Small intestine (tissue), 16 donors: ENCODE measurements at places on chromosomes 6 and 20. TPM values are rescaled to one million over a fixed set of nuclear protein-coding genes. Genes with fewer than 3 reads are reported as not detected.

GRCh38 chr20:62669249-62669648, 26.9 kb downstream of the SLCO4A1 start:
- DNase-seq = no peak

GRCh38 chr6:119476554-119476953, 127.0 kb upstream of the MAN1A1 start:
- DNase-seq = no peak

DNA sequence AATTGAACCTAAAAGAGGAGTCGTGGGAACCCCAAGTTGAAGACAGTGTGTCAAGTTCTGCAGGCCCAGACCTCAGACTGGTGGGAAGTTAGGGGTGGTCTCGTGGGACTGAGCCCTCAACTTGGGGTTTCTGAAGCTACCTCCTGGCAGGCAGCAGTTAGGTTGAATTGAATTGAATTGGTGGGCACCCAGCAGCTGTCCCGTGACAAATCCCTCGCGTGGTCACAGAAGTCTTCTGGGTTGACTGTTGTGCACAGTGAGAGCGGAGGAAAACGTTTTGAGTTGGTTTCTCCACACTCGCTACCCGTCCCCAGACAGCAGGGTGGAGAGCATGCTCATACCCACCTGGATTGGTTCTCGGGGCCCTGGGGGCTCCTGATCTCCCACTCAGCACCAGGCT, 12.9 kb downstream of the SLC4A11 start:
- no peak for DNase-seq

- no peak for DNase-seq
These were observed 29.0 kb downstream of the CHMP4B start for GRCh38 chr20:33840160-33840559.

DNA sequence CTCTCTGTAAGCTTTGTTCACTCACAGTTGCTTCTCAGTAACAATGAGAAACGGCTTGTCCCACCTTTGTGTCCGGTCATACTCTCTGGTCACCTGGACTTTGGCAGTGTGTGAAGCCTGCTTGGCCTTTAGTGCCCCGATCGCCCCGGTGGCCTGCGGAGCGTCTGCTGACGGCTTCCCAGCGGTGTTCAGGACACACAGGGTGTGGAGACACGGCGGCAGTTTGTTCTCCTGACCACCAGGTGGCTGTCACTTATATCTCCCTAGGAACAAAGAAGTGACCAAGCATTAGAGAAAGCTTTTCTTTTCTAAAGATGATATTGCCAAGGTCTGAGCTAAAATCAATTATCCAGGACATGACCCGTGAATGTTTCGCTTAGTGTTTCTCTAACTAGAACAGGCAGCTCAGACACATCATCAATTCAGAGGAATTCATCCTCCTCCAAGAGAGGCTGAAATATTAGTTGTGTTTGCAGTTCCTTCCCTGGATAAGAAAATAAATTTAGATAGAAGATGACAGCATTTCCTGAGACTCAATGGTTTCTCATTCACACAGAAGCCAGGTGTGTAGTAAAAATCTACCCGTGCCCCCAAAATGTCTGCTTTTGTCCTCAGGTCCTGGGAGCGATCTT, 167.4 kb upstream of the THBS2 start:
- peak; percentile 64 for DNase-seq

- DNase-seq = no peak
These were observed 60.6 kb downstream of the COL12A1 start for GRCh38 chr6:75145211-75145610.

CALHM4 gene
- polyA plus RNA-seq = not detected

GRCh38 chr6:44655412-44656342, 268.2 kb downstream of the CDC5L start:
- peak; percentile 24 for DNase-seq

- peak; percentile 41 for DNase-seq
These were observed 8.7 kb upstream of the IFNGR1 start for GRCh38 chr6:137227871-137228302.

GRCh38 chr6:453152-453551, 61.6 kb downstream of the IRF4 start:
- no peak for DNase-seq

- no peak for DNase-seq
These were observed 51.6 kb upstream of the SNAP25 start for GRCh38 chr20:10167040-10167439.

DNA sequence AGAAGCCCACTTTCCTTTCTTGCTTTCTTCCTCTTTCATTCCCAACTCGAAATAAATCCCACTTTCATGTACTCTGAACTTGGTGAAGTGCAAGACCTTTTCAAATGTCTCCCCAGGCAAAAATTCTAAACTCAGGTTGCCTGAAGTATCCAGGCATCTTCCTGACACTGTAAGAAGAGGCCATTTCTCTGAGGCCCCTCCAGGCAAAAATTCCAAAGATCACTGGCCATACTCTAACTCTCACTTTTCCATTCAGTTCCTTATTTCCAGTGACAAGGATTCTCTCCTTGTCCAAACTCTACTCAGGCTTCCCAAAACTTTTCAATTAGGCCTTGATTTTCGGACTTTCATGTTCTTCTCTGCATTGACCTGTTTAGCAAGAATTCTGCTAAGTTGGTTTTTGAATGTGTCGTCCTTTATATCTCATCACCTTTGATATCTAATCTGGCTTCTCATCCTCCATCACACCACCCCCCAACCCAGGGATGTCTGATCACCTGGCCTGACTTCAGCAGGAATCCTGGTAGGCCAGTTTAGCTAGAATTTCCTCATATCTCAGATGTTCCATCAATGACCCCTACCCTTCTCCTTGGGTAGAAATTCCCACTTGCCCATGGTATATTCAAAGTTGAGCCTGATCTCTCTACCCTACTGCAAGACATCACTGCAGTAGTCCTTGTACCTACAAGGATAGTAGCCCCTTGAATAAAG, 124.9 kb downstream of the RCAN2 start:
- no peak for DNase-seq

GRCh38 chr6:63066055-63066704, 145.1 kb upstream of the FKBP1C start:
- peak; percentile 58 for DNase-seq

DNA sequence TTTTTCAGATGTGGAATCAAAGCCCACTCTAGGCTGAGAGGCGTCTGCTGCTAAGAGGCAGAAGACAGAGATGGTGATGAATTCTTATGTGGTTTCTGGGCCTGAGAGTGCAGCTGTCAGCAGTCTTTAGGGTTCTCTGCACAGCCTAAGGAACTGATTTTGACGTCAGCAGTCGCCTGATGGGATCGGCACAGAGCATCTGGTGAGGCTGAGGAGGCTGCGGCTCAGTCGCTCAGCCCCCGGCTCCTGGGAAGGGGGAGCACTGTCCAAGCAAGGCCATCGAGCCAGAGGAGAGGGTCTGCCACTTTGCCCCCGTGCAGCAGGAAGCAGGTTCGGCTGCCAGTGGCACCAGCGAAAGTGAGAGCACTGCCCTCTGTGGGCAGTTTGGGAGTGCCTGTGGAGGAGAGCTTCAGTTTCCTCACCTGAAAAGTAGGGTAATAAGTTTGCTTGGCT, 92.5 kb downstream of the TCP11 start:
- DNase-seq = peak; percentile 45

SLC16A10 gene
- 24.1 TPM for polyA plus RNA-seq

DNA sequence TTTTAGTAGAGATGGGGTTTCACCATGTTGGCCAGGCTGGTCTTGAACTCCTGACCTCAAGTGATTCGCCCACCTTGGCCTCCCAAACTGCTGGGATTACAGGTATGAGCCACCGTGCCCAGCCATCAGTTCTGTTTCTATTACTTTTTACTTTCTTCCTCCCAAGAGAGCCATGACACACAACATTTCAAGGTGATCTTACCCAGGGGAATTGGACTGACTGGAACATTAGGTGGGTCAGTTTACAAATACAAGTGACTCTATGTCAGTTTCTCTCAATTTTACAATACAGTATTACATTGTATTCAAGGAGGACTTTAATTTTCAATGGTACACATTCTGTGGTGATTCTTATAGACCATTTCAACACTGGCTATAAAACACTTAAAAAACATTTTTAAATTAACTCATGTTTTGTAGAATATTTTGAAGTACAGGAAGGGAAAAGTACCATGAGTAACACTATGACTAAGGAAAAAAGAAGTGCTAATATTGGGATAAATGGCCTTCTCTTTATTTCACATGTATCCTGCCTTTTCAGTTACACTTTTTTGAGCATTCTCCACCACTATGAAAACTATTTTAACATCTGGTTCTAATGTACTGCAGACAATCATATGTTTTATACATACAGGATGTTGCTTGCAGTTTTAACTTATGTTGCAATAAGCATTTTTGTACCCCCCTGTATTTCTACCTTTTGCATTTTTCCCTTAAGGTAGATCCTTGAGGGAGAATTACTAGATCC, 8.4 kb downstream of the TPBG start:
- DNase-seq = no peak

GRCh38 chr20:47614703-47615309, 113.1 kb downstream of the NCOA3 start:
- no peak for DNase-seq

DNA sequence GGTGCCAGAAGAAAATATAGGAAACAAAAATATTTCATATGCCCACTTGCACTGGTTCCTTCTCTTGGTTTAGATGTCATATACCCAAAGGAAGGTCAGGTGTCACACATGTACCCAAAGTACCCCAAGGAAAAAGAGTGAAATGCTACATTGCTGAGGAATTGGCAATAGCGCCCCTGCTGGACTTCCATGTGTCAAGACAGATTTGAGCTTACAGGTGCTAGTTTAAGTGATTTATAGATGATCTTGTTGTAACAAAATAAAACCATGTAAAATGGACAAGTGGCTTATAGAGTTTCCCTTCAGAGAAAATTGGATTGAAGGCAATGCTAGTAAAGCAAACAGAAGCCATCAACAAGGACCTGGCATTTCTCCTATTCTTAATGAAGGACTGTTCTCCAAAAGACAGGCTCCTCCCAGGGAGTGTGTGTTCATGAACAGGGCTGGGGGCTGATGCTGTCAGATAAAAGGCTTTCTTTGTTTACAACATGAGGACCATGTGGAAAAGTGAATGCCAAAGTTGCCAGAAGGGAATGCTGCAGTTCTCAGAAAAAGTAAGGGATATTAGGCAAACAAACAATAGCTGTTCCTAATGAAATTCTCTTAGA, 64.3 kb upstream of the PAK5 start:
- DNase-seq = peak; percentile 29

DNA sequence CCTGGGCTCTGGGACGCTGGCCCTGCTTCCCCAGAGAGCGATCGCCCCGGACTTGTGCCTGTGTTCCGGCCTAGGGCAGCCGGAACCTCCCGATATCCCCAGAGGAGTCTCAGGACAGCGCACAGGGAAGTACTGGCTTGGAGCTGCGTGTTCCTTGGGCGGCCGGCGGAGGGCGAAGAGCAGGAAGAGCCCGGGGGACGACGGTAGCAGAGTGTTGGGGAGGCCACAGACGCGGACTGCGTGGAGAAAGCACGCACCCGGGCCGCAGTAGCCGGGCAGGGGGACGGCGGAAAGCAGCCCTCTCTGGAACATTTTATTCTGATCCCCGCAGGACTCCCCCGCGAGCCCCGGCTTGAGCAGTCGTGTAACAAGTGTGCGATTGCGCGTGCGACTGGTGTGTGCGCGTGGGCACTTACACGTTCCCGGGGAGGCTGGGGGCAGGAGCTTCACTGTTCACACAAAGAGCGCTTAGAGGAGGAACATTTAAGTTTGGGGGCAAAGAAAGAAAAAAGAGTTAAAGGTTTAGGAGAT, 36.1 kb downstream of the NCR2 start:
- peak; percentile 63 for DNase-seq

HLA-DQA2 gene
- polyA plus RNA-seq = not detected

DNA sequence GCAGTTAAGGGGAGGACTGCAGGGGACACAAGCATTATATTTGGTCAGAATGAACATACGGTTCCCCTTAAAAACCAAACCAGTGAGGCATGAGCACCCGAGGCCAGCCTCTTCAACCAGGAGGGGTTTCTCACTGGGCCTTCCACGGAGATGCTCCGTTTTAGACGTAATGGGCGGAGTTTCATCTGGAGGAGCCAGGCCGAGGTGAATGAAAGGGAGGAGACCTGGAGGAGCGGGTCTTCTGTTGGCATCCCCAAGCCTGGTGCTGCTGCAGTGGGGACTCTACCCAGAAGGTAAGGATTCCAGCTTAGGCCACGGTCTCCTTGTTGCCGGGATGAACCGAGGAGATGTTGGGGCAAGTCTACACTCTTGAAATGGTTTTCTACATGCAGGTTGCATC, 47.4 kb downstream of the ADNP start:
- DNase-seq = no peak

UBE2V1 gene
- 72.7 TPM for polyA plus RNA-seq

EYA2 gene
- not detected for polyA plus RNA-seq

OVOL2 gene
- 23.3 TPM for polyA plus RNA-seq

DNA sequence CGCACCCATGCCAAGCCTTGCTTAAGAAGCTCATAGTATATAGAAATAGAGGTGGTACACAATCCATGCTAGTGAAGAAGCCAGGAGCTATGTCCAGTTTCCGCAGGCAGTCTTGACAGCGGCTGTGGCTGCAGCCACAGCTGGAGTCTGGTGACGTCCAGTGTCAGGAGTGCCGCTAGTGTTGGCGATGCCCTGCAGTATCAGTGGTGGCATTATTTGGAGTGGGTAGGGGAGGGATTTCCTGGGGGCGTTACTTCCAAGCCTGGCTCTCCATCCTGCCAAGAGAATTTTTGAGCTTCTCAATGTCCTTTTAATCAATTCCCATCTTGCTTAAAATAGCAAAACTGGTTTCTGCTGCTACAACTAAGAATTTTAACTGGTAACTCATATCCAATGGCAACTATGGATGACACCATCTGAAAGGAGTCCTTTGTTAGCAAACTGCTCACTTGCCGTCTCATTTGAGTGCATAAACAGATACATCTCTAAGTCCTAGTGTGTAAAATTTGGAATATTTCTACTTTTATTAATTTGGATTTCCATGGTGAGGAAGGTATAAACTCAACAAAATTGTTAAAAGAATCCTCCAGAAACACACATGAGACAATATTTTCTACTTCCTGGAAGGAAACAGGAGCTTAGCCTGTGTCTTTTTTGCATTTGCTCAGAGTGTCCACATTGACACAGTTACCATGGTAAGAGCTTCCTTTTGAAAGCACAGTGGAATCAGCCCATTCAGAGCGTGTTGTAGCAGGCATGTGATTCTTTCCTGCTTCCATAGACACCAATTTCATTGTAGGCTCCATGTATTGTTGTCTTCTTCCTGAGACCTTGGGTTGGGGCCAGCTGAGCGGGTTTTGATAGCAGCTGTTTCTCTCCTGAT, 44.6 kb upstream of the PXDC1 start:
- DNase-seq = no peak

GRCh38 chr6:155054491-155055250, 59.6 kb downstream of the TIAM2 start:
- no peak for DNase-seq

PI3 gene
- 5.7 TPM for polyA plus RNA-seq

DNA sequence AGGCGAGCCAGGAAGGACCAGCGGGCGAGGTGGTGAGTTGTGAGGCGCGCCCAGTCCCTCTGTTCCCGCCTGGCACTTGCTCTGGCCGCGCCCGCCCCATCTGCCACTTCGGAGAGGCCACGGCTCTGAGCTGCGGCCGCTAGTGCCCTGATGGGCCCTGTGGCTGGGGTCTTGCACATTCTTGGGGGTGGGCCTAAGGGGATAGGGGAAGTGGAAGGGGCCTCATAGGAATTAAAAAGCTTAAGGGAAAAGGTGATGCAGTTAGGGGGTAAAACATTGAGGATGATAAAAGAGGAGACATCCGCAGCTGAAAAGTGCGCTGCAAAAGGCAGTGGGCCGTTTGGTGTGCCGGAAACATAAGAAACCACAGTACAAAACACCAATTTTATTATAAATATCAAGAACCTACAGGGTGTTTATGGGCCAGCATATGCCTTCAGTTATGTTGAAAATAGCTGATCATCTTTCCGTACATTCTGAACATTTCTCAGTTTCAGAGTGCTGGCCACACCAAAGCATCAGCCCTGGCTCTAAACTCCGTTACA, 1.1 kb upstream of the PSMB8 start:
- DNase-seq = no peak

DEFB132 gene
- not detected for polyA plus RNA-seq

RTEL1 gene
- polyA plus RNA-seq = 15.0 TPM
